ENCODE measurements at places on chromosomes 11 and 22.

DNA sequence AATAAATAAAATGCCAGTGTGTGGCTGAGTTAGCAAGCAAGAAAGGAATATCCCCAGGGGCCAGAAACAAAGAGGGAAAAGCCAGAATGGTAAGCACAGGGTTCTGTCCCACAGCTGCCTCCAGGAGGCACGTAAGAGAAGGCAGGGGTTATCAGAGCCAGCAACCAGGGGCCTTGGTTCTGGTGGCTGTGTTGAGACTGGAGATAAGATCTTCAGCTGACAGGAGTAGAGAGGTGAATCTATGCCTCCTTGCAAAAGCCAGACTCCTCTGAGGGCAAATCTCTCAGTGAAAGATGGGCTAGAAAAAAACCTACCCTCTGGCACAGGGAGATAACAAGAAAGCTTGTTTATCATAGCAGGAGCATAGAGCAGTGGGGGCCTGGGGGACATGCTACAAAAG lies 29.8 kb upstream of the NFAM1 start:
- no peak for DNase-seq

DNA sequence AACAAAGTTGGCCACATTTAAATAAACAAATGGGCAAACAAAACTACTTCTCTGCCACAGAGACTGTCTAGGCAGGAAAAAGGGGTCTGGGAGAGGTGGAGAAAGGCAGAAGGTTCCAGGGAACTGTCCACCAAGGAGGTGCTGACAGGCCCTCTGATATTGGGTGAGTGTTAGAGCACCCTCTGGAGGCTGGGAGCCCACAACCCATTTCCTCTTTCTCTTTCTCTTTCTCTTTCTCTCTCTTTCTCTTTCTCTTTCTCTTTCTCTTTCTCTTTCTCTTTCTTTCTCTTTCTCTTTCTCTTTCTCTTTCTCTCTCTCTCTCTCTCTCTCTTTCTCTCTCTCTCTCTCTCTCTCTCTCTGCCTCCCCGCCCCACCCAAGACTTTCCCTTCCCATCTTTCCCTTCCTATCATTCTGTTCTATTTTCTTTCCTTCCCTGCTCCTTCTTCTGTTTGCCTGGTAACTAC lies 912.8 kb downstream of the DLG2 start:
- peak; percentile 73 for DNase-seq

- no peak for DNase-seq
Observed at GRCh38 chr11:12430954-12431595, 53.7 kb downstream of the PARVA start.

GRCh38 chr22:32791485-32791884 lies 10.0 kb upstream of the TIMP3 start:
- DNase-seq = no peak

- DNase-seq = no peak
Observed at GRCh38 chr22:26479043-26479791, 4.4 kb downstream of the HPS4 start.

GRCh38 chr11:3155691-3156258 lies 9.3 kb downstream of the OSBPL5 start:
- DNase-seq = no peak

GRCh38 chr11:83852775-83853442 lies 566.7 kb upstream of the CCDC90B start:
- DNase-seq = no peak

DNA sequence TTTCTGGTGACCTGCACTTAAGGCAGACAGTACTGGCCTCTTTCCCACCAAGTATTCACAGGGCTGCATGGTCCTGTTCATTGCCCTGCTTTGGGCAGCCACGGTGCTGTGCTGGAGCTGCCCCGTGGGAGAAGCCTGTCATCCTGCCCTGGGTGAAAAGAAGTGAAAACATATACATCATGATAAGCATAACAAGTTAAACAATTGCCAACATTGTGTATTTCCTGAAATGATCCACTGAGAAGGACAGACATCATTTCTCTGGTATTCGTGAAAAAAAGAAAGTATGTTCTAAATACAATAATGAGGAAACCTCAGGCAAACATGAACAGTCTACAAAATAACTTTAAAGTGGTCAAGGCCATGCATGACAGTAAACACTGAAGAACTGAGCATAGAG lies 393.1 kb downstream of the TMEM135 start:
- DNase-seq = no peak

GRCh38 chr22:22820626-22821025 lies 67.0 kb upstream of the IGLL5 start:
- DNase-seq = no peak

GRCh38 chr22:31259798-31260473 lies 32.4 kb downstream of the PIK3IP1 start:
- no peak for DNase-seq

GRCh38 chr11:118290923-118291322 lies 13.6 kb upstream of the CD3E start:
- DNase-seq = peak; percentile 78

DNA sequence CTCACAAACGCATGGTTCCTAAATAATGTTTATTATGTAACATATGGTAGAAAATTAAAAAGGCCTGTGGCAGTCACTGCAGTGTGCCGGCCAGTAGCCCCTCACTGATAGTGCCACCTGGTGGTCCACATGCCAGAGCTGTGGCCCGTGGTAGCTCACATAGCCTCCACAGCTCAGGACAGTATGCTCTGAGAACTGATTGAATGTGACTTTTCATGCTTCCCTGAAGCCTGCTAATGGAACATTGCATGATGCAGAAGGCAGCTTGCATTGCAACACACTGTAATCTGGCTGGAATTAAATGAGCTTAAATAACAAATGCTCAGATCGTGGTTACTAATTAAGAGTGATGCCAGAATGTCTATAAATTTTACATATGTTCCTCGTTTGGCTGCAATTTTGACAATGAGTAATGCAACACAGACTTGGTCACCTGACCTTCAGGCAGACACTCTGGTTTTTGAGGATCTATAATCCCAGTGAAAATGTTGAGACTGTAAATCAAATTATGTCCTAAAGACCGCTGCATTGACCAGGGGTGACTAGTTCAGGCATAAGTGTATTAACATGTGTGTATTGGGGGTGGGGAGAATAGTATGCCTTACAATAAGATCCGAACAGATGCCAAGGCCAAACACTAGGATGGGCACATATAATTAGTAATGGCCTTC lies 566.4 kb downstream of the METTL15 start:
- no peak for DNase-seq

DNA sequence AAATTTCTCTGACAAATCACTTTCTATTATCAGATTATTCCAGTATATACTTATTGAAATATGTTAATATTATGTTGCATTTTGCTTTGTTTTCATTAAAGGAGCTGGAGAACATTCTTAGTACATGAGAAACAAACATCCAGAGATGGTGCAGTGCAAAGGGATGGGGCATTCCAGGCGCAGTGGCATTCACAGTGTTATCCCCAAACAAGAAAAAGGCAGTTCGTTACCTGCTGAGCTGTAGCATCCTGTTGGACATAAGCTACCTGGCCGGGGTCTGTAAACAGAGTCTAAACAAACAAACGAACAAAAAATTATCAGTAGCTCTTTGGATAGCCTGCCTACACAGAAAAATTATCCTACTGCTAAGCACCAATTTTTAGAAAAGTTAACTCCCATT lies 47.4 kb downstream of the PRDM10 start:
- DNase-seq = no peak

DNA sequence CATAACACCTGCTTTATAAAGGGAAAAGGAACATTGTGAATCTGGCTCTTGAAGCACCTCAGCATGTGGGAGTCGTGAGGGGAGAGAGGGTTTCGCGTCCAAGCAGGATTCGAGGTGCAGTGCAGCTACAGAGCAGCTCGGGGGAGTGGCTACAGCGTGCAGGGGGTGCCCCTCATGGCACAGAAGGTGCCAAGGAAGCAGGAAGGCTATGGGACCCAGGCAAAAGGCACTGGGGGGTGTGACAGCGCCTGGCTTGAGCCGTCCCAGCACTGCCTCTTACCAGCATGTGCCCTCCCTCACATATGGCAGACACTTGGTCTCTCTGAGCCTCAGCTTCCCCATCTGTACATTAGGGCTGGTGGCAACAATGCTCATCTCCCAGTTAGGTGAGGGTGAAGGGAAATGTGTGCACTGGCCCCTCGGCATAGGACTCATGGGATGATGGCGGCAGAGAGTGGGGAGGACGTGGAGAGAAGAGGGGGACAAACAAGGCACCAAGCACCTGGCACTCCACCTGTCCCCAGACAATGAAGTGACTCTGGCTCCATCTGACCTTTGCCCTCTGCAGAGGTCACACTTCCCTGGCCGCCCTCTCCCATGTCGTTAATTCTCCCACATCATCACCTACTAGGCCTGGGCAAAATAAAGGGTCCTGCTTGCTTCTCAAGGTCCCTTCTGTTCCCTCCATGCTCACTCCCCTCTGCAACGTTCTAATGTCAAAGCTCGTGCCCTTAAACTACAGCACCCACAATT lies 10.4 kb downstream of the TNKS1BP1 start:
- DNase-seq = no peak

- DNase-seq = peak; percentile 78
Observed at GRCh38 chr11:33387581-33387980, 130.4 kb downstream of the HIPK3 start.

DNA sequence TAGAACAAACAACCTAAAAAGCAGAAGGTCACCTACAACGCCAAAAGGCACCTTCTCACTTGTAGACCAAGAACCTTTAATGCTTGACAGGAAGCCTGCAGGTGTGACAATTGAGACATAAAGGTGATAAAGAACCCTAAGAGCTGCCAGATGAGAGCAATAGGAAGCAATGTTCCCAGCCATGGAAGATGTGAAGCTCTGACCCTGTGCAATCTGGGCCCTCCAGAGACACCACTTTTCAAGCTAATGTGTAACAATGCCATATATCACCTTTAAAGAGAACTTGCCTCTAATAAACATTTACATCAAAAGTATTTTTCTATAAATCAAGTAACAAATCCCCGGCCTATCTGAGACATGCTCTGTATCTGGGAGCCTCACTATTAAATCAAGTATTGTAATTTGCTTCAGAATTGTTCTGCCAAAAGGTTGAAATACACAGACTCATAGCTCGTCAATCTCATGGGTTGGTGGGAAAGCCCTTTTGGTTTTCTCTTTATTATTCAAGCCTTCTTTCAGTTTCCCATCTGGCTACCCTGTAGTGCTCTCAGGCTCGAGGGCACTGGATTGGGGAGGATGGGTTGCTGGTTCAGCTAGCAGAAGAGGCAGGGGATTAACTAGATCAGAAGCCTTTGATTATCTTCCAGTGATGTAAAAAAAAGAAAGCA lies 368.9 kb downstream of the BUD13 start:
- DNase-seq = no peak

GRCh38 chr11:27013781-27014361 lies 20.0 kb downstream of the FIBIN start:
- no peak for DNase-seq

DNA sequence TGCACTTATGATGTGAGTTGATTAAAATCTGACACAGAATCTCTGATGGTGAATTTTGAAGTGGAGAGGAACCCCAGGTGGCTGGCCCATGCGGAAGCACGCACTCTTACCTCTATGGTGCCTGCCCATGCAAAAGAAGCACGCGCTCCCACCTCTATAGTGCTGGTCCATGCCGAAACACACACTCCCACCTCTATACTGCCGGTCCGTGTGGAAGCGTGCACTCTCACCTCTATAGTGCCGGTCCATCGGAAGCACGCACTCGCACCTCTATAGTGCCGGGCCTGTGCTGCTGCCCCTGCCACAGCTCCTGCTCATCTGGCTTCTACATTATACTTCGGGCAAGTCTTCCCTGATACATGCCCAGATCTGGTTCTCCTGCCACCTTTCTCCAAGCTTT lies 36.8 kb upstream of the SLC25A1 start:
- no peak for DNase-seq

DNA sequence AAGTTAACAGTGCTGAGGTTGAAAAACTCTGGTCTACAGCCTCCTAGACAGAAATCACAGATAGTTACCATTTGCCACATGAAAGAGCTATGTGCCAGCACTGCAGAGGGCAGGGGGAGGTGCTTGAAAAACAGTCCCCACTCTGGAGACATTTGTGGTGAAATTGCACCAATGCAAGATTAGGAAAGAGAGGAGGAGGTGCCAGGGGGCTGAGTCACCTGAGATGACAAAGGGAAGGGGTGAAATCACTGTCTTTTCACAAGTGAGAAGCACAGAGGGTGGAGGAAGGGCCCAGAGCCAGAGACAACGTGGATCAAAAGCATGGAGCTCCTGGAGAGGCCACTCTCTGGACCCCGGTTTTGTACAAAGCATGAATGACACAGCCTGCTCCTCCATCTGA lies 196.3 kb downstream of the BUD13 start:
- DNase-seq = peak; percentile 8

GRCh38 chr22:37631448-37632173 lies 7.9 kb upstream of the SH3BP1 start:
- peak; percentile 22 for DNase-seq

DNA sequence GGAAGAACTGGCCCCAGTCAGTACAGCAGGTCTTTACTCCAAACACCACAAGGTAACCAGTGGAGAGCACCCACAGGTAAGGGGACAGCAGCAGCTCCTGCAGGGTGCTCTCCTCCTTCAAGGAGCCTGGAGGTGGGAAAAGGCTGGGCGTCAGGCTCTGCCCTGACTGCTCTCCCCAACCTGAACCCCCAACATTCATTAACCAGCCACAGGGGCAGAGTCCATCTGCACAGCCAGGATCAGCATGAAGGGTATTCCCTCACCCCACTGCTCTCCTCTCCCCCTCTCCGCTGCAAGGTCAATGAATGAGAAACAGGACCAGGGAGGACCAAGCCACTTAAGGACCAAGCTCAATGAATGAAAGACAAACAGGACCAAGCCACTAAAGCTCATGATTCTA lies 3.7 kb downstream of the SLC37A4 start:
- no peak for DNase-seq

GRCh38 chr11:77658213-77659013 lies 20.8 kb upstream of the CLNS1A start:
- no peak for DNase-seq

- no peak for DNase-seq
Observed at GRCh38 chr11:121656328-121657090, 203.7 kb upstream of the SORL1-AS1 start.

GRCh38 chr11:748007-748359 lies 719 bp downstream of the TALDO1 start:
- peak; percentile 48 for DNase-seq

GRCh38 chr11:42709216-42709615 lies 602.6 kb upstream of the API5 start:
- DNase-seq = no peak

GRCh38 chr11:65858681-65859087 lies 704 bp upstream of the CFL1 start:
- DNase-seq = no peak
